ENCODE measurements at places on chromosomes 5 and 9.

DNA sequence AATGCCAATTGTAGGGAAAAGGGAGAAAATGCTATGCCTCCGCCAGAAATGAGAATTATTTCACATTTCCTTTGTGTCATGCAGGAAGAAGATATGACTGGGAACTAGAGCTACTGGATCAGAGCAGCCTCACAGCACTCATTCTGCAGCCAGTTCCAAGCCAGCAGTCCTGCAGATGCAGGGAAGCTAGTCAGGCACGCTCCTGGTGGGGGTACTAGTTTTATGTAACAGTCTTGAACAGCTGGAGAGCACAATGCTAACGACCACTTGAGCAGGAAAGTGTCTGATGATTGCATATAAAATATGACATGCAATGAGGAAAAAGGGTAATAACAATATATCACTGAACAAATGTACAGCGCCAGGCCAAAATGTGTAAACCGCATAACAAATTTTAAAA lies 21.7 kb downstream of the CDH10 start:
- no peak for DNase-seq

DNA sequence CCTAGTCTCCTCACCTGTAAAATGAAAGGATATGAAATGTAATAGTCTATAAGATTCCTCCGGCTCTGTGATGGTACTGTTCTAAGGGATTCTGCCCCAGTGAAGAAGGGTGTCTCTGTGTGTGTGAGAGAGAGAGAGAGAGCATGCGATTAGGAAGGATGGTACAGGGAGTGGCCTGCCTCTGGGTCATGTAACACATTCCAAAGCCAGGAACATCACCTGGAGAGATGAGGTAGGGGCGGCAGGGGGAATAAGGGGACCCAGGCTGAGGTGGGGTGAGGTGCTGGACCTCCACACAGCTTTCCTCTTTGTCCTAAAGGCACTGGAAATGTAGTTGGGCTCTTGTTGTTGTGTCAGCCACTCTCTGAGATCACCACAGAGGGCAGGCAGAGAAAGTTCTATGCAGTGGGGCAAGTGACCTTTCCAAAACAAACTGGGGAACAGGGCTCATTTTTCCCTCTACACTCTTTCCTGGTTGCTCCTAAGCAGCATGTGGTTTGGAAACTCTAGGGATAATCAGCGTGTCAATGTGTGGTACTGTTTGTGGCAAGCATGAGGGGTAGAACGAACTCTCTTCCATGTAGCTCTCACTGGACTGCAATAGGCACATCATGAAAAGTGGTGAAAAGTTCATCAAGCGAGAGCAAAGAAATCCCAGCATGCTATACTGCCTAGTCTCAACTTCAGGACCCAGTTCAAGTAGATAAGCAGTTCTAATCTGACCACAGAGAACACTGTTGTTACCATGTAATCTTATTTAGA lies 65.0 kb downstream of the SEMA6A start:
- no peak for DNase-seq

- peak; percentile 96 for DNase-seq
Measured at GRCh38 chr5:1874771-1875220, 7.9 kb downstream of the IRX4 start.

DNA sequence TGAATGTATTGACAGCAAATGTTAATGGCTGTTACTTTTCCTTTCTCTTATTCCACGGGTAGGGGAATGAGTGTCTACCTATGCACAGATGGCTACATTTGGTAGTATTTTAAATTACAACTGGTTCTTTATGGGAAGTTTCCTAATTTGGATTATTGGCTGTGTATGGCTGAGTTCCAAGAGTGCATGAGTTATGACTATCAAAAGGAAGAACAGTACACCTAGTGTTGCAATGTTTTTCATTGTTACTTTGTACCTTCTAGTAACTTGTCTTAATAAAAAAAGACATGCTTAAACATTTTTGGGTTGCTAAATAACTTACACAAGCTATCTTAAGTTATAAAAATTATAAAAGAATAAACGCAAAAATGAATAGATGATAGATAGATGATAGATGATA lies 35.8 kb upstream of the MAMDC2 start:
- DNase-seq: no peak

DNA sequence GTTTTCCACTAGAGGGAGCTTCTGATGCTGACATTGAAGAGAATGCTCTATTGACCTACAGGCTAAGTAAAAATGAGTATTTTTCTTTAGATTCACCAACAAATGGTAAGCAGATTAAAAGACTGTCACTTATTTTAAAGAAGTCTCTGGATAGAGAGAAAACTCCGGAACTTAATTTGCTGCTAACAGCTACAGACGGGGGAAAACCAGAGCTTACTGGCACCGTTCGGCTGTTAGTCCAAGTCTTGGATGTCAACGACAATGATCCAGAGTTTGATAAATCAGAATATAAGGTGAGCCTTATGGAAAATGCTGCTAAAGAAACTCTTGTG lies 764 bp downstream of the PCDHA11 start:
- DNase-seq: no peak

GRCh38 chr5:131224387-131225201 lies 39.3 kb upstream of the CDC42SE2 start:
- no peak for DNase-seq

DNA sequence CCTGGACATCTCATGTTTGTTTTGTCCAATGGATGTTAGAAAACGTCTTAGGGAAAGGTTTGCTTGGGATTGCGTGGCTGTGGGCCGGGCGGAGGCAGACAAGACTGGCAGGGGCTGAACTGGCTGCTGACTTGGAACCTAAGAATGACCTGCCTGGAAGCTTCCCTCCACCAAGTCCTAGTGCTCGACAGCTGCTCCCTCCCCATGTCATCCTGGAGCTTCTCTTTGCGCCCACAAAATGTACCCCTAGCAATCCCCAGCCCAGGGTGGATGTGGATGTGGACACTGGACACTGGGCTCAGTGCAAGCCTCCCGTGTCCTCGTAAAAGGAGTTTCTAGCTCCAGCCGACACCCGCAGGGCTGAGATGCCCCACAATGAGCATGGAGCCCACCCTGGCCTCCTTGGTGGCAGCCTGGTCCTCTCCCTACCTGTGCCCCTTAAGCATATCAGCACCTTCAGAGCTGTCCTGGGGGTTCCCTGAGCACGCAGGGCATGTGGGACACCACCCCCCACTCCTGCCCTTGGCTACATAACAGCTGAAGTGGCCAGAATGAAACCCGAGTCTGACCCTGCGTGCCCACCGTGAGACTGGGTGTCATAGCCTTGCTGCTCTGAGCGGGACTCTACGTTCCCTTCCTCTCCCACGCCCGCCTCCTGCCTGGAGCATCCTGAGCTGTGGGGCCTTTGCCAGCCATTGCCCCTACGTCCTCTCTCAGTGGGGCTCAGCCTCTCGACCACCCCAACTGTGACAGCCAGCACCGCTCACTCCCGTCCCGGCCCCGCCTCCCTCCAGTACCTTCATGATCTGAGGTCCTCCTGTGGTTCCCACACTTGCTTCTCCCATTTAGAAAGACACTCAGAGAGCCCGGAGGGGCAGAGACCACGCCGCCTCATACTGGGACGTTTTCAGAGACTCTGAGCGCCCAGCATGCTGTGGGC lies 180.8 kb downstream of the ROR2 start:
- DNase-seq: no peak

DNA sequence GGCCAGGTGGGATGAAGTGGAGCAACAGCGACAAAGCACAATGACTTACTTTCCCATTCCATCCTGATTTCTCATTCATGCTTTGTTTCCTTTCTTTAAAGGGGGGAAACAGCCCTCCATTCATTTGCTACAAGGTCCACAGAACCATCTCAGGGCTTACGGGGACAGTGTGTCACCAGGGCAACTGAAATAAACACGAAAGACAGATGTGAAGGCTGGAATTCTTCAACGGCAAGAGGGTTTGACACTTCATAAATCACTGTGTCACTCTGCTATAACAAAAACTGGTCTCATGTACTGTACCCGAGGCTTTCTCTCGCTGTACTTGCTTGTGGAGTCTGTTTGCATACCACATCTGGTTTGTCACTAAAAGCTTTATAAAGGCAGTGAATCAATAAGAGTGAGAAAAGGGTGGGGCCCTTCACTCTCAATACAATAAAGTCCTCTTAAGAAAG lies 150.8 kb downstream of the EFNA5 start:
- no peak for DNase-seq

DNA sequence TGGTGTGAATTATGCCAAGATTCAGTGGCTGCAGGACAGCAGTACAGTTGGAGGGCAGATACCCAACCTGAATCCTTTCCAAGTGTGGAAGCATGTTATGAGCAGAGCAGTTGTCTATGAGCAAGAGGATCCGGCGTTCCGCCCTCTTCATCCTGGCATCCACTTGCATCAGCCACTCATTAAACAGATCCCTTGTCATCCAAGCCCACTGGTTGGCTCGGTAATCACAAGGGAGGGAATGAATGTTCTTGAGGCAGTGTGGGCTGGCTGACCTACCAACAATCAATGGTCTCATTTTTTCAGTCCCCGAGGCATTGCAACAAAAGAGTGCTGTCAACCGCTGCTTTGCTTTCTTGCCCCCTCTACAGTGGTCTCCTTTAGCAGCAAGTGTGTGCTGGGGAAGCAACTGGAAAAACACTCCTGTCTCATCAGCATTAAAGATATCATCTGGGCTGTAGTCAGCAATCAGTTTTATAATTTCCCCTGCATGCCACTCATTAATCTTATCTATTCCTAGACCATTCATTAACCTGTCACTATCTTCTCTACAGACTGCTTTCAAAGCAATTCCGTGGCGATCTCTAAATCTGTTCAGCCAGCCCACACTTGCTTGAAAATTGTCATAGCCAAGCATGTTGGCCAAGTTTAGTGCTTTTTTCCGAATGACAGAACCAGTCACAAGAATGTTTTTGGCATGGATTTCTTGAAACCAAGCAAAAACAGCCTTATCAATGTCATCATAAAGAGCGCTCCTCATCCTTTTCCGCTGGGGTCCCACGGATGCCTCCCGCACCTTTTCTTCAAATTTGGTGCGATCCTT lies 4.9 kb downstream of the TIGD6 start:
- DNase-seq: no peak

GRCh38 chr5:158436271-158437065 lies 577.5 kb upstream of the CLINT1 start:
- no peak for DNase-seq

Measured in NCI-H526 (cell line).